EL (cell line): ENCODE measurements at places on chromosomes 5 and 9.

DNA sequence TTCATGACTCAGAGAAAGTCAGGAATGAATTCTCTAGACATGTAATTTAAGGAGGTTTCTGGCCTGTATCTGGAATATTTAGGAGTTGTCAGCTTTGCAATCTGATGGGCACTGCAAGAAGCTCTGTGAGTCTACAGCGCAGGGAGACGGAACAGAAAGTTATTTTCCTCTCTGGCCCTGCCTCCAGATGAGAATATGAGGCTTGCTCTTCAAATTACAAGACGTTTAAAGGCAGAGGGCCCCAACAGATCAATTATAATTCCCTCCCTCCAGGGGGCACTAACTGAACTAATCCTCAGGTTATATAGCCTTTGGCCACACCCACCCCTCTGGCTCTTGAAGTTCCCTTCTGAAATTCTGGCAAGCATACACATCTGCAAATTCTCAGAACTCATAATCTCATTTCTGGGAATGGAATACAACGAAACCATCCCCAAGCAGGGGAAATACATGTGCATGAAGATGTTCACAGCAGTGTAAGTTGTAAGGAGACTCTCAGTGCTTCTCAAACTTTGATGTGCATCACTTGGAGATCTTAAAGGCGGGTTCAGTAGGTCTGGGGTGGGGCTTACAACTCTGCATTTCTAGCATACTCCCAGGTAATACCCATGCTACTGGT is 307.6 kb downstream of the CWC27 start:
- peak; percentile 71 for DNase-seq

GRCh38 chr9:87223392-87224246 is 274.0 kb upstream of the DAPK1 start:
- peak; percentile 34 for DNase-seq

DNA sequence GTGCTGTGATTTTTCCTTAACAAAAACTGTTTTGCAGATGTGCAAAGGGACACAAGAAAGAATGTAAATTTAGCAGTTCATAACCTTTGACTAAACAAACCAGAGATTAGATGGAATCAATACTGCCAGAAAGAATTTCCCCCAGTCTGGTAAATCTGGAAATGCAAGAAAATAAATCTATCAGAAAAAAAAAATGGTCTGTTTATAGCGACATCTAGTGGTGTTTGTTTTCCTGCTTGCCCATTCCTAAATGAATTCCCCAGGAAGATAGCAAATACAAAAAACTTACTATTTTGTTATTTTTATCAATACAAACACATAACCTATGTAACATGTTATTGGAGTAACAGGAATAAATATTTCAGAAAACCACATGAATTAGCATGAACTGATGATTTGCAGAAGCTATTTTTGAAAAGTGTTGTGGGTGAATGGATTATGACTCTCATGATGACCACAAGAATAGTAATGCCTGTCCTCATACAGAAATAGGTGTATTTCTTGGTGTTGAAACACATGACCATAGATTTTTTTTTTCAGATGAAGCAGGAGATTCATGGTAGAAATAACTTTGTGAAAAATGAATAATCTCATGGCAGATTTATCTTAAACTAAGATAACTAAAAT is 1703.8 kb downstream of the MAT2B start:
- DNase-seq = no peak

- DNase-seq = peak; percentile 48
Observed at GRCh38 chr5:113052041-113052795, 75.6 kb downstream of the DCP2 start.

DNA sequence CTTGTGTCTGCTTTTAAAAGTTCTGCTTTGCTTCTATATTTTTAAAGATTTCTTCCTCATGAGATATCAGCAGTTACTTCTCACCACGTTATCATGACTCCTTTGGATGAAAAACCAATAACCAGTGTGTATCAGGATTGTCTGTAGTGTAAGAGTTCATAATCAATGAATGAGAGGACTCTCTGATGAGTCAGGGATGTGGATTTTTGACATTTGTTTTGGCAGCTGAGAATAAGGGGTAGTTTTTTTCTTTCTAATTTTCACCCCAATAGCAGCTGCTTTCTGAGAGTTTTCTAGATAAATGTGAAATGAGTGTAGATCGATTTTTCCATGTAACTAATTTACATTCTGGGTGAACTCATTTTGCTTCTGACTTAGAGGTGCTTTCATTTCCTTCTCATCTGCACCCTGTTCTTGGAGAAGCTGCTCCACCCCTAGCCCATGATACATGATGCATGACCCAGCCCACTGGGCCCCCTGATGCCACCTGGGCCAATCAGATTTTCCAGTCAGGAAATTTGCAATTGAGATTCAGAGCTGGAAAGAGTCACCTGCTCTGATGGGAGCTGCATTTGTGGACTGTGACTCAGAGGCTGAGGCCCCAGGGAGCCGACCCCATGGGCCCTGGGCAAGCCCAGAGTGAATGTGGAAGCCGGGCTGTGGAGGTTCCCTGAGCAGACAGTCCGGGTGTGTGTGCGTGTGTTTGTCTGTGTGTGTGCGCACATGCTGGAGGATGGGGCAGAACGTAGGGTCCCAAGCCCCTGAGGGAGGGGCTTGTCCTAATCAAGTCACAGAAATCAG is 159.3 kb downstream of the RGS3 start:
- DNase-seq = peak; percentile 92

DNA sequence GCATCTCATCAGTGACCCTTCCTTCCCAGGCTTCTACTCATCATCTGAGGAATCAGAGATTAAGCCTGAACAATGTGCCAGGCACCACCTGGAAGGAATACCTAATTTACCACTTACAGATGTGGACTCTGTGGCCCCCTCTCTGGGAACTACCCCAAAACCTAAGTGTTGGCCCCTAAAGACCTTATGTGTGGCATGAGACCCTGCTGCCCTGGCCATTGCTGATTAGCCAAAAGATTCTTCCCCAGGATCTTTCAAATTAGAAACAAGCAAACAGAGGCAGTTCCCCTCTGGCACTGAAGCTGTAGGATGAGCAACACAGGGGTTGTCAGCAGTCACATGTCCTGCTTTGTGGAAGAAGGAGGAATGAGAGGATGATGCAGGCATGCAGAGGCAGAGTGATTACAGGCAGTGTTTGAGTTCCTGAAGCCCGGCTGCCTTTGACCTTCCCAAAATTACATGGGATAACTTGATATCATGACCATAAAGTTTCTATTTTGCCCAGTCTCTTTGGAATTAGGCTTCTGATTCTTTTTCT is 10.6 kb downstream of the SPINK4 start:
- peak; percentile 57 for DNase-seq

DNA sequence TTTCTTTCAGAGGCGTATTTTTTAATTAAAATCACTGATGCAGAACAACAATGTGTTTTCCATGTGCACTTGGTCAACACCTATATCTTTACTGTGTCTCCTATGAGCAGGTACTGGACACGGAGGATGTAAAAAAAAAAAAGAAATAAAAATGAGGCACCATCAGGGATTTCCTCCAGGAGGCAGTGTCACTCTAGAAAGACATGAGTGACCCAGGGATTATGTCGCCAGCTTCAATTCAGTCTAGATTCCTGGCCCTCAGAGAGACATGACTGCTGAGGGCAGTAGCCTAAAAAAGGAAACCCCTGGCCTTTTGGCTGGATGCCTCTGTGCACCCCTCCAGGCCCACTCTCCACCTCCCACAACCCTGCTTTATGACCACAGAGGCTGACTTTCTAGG is 18.3 kb upstream of the IL33 start:
- no peak for DNase-seq

GRCh38 chr9:120386390-120387131 is 193.4 kb downstream of the CDK5RAP2 start:
- DNase-seq = no peak
